ENCODE measurements at places on chromosomes 6 and 20.

GRCh38 chr20:63499338-63499969 is 571 bp upstream of the EEF1A2 start:
- DNase-seq = no peak

DNA sequence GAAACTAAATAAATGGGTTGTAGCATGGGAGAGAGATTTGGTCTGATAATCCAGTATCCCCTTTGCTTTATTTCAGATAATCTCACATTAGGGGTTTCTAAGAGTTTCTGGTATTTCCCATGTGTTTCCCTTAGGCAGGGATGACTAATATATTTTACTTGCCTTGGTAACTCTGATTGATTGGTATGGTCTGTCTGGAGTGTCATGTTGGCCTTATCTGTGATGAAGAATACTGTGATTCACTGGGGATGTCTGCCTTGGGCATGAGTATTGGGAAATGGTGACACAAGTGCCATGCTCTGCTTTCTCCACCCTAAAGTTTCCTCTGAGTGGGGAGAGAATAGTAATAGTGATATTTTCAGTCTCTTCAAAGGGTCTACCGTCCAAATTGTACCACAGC is 10.1 kb downstream of the SLC22A2 start:
- DNase-seq = no peak

DNA sequence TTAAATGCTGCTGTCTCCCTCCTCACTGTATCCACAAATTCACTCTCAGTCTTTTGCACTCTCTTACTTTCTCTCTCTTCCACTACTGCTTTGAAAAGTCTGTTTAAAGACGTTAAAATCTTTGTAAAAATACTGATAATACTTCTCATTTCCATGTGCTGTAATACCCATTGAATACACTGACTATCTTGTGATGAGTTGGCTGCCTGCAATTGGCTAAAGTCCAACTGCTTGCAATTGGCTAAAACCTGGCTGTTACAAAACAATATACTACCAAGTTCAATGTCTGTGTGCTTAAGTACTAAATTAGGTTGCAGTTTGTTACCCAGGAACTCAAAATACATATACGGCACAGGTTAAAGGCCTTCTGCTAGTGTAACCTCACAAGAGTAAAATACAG is 264.8 kb downstream of the THBS2 start:
- no peak for DNase-seq

- no peak for DNase-seq
Observed at GRCh38 chr20:8661229-8661952, 407.5 kb upstream of the PLCB4 start.

DNA sequence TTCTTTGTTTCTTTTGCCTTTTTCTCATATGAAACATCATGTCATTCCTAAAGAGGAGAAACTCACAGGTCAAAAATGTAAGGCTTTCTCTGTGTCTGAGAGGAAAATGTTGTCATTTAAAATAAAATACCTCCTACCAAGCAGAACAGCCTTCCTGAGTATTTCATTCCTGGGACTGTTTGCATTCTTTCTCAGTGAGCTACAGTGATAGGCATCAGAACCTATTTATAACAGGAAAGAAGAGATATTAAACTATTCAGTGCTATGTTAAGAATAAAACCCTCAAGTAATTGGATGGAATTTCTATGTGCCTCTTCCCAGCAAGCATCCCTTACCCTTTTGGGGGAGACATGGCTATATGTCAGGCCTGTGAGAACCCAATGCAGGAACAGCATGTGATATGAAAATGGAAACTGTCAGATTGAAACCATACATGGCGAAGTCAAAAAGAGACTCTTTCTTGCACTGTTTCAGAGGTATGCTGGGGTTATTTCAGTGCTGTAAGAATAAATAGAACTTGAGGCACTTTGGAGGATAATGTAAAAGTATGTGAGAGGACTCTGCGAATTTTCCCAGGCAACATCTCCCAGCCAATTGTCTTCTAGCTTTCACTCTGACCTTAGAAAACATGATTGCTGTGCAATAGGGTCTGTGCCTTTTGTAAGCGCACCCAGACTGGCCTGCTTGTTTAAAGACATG is 133.8 kb upstream of the CCN2 start:
- DNase-seq = peak; percentile 94

DNA sequence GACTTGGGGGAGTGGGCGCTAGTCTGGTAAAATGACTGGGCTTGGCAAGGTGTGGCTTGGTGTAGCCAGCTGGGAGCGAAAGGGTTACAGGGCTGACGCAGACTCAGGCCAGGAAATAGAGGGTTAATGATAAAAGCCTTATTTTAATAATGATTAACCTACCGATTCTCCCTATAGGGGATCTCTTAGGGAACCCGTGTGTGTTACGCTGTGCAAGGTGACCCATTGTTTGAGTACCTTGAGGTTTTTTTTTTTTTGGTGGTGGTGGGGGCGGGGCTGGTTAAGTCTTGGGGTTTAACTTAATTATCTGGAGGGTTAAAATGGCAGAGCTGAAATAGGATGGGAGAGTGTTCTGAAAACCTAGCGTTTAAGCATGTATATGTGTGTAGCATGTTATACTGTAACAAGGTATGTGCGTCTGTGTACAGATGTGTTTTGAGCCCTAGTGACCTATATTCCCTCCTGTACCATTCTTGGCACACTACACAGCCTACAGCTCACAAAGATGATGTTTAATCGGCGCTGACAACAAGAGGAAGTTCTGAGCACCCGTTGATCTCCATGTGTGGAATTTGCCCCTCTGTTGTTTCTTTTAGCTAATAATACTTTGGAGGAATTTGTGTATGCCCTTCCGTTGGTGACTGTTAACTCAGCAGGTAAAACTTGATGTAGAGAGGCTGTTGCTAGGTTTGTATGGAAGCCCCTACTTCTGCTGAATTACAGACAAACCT is 1.3 kb downstream of the CARMIL1 start:
- no peak for DNase-seq

GRCh38 chr6:107561306-107561705 is 71.4 kb downstream of the SOBP start:
- DNase-seq = no peak

GRCh38 chr20:23316626-23317025 is 34.0 kb upstream of the NXT1 start:
- DNase-seq = no peak

DNA sequence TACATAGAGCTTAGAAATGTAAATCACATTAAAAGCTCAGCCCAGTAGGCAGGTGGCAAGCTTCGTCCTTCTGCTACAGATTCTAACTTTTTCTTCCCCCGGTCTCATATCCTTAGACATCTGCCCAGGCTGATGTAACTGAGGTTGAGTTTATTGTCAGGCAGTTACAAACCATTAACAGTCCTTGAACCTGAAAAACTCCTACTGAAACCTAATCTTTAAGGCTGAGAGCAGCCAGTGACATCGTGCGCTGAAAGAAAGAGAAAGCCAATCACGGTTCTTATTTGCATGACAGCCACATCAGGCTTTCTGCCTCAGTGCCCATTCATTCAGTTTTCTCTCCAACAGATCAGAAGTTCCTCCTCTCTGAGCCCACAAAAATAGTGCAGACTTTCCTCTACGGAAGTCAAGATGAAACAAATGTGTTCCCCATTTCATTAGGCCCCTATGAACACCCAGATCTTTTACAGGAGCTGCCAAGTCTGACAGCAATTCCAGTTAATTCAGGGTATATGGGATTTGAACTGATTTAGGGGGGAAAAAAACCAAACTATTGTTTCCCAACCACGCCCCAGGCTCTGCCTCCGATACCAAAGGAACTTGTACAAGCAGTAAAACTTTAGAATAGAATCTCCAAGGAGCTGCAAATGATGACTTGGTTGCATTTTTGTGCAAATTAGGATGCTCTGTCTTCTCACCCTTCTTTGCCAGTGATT is at the start of gene NHSL1:
NHSL1 (minus strand) TSS at position 192 of the 716 bp plus-strand sequence. CDS start 204 bp downstream, outside the sequence.
- no peak for DNase-seq

- no peak for DNase-seq
Observed at GRCh38 chr20:63328026-63328700, 33.0 kb downstream of the CHRNA4 start.

GRCh38 chr6:99270030-99270429 is 79.4 kb downstream of the FAXC start:
- DNase-seq = no peak

DNA sequence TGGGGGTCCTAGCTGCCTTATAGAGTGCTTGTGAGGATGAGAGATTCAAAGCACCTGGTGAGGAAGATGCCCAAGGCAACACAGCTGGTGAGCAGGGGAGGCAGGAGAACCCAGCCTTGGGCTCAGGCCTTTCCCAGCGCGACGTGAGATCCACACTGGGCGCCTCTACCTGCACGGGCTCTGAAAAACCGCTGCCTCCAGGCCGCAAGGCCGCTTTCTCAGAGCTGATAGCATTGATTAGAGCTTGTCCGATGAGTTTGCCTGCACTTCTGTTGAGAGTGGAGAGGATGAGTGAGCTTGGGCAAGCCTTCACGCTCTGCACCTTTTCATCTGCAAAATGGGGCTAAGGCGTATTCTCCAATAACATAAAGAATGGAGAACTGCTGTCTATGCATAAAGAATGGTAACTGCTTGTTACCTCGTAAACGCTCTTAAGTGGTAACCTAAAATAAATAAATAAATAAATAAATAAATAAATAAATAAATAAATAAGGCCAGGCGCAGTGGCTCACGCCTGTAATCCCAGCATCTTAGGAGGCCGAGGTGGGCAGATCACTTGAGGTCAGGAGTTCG is 916 bp downstream of the PABPC1L start:
- no peak for DNase-seq

DNA sequence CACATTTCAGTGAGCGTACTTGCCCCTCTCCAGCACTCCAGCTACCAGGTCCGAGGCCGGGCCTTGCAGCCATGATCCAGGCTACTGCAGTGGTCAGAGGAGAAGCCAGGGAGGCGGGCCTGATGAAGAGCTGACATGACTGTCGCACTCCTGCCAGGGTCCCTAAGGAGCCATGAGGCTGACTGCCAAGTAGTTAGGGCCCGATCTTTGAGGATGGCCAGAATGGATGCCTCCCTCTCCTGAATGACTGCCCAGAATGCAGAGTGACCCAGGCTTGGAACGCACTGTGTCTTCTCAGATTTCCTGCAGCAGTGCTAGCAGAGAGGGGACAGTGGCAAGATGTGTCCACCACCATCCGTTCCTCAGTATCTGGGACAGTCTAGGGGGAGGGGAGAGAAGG is 24.7 kb upstream of the LRFN2 start:
- DNase-seq = no peak

DNA sequence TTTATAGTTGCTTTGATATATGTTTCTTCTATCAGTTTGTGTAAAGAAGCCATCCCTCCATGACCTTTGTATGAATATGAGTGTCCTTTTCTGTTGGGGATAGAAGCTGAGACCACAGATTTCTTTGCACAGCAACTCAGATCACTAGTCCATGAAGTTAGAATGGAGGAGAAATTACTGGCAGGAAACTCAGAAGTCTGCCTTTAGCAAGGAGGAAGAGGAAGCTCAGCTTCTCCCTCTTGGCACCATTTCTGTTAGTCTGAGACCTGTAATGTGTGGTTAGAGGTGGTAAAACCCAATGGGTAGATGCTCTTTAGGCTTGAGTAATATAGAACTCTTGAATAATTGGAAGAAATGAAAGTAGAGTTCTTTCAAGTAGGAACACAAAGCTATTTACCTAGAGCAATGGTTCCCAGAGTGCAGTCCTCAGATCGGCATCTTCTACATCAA is 995.3 kb upstream of the FLRT3 start:
- no peak for DNase-seq

DNA sequence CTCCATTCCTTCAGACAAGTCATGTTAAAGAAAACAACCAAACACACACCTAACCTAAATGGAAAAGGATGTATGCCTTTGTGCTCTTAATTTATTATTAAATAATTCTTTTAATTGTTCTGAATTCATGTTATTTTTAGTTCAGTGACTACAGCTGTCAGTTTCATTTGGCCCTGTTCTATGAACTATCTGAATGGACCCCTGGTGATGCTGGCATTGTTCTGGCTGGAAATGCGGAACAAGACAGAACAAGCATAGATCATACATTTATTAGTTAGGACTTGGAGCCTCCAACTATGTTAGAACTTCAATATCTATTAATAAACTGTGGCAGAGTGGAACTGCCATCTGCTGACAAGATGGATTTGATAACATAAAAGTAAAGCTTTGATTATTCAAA is 5.7 kb downstream of the MAP3K7 start:
- DNase-seq = no peak

- DNase-seq = no peak
Observed at GRCh38 chr20:22217712-22218352, 366.5 kb downstream of the FOXA2 start.

- no peak for DNase-seq
Observed at GRCh38 chr20:37991908-37992307, 41.3 kb downstream of the TTI1 start.

GRCh38 chr6:52995913-52996645 is 995 bp upstream of the GSTA4 start:
- DNase-seq = peak; percentile 62

GRCh38 chr6:33988121-33989015 is 157.5 kb downstream of the GRM4 start:
- DNase-seq = no peak

DNA sequence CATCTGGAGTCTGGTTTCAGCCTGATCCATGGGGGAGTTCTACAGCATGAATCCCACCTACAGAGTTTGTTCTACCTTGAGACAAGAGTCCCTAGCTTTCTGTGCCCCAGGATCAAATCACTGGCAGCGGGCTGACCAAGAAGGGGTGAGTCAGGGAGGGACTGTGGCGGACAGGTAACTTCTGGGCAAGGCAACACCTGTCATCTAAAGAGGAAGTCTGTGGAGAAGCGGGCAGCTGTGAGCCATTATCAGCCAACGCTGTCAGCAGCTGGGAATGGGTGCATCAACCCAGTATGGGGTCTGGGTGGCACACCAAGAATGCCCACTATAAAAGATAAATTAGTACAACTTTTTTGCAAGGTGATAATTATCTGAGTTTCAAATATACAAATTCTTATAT is 45.9 kb downstream of the UBE3D start:
- no peak for DNase-seq

GRCh38 chr6:13117570-13117969 is 210.8 kb downstream of the TBC1D7 start:
- no peak for DNase-seq

DNA sequence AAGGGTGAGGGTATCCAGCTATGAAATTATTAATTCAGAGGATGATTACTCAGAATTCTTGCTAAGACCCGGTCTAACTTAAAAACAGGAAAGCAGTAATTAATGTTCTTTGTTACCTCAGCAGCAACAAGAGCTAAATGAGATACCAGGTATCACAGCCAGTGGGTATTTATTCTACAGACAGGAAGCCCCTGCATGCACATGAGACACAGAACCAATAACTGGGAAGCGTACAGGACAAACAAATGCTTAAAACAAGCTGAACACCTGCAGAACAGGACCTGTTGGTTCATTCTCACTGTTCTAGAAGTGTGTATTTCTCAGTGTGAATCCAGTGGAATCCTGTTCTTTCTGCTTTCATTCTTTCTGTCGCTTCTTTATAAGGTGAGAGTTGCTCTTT is 30.9 kb downstream of the SCML4 start:
- no peak for DNase-seq

- DNase-seq = no peak
Observed at GRCh38 chr6:69994251-69994650, 127.9 kb downstream of the COL19A1 start.
